ENCODE measurements at places on chromosomes 3 and 15. TPM values are rescaled to one million over a fixed set of nuclear protein-coding genes. Genes with fewer than 3 reads are reported as not detected.

Gene RNU5B-1
- not detected for total RNA-seq

DNA sequence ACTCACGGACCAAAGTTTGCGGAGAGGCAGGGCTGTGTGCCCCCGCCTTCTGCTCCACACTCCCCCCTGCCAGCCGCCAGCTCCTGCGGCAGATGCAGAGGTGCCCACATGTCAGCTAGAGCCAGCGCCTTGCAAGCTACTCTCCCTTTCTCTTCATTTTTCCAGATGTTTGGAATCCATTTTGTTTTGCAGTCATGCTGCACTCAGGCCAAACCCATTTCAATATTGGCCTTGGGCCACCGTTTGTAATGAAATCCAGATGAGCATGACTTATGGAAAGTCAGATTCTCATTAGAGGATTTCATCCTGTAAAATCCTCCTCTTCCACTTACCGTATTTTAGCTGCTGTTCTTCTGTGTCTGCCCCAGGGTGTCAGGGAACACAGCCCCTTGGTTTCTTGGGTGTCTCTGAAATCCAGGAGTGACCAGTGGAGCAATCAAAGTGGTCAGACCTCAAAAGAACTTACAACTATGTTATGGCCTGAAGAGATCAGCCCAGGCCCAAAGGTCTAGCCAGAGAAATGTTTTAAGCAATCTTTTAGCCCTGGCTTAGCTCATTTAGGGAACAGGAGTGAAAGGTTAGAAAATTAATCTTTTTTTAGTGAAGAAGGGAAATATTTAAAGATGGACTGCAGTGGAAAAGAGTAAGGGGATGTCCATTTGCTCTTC lies 65.8 kb downstream of the AAGAB start:
- no peak for DNase-seq
- peaks cover 74% of the 10 kb centered on the region for H3K36me3 ChIP-seq
- H3K27ac ChIP-seq = peak overlapping the region; percentile 58
- no peak overlapping the region for H3K4me3 ChIP-seq
- no peaks in the 10 kb centered on the region for H3K27me3 ChIP-seq
- H3K4me1 ChIP-seq = peaks cover 29% of the 10 kb centered on the region

Gene FMN1
- total RNA-seq = 36.9 TPM

- H3K27ac ChIP-seq = peak overlapping the region; percentile 15
- no peaks in the 10 kb centered on the region for H3K36me3 ChIP-seq
- H3K4me3 ChIP-seq = no peak overlapping the region
Observed at GRCh38 chr3:27590437-27591298, 106.5 kb upstream of the SLC4A7 start.

DNA sequence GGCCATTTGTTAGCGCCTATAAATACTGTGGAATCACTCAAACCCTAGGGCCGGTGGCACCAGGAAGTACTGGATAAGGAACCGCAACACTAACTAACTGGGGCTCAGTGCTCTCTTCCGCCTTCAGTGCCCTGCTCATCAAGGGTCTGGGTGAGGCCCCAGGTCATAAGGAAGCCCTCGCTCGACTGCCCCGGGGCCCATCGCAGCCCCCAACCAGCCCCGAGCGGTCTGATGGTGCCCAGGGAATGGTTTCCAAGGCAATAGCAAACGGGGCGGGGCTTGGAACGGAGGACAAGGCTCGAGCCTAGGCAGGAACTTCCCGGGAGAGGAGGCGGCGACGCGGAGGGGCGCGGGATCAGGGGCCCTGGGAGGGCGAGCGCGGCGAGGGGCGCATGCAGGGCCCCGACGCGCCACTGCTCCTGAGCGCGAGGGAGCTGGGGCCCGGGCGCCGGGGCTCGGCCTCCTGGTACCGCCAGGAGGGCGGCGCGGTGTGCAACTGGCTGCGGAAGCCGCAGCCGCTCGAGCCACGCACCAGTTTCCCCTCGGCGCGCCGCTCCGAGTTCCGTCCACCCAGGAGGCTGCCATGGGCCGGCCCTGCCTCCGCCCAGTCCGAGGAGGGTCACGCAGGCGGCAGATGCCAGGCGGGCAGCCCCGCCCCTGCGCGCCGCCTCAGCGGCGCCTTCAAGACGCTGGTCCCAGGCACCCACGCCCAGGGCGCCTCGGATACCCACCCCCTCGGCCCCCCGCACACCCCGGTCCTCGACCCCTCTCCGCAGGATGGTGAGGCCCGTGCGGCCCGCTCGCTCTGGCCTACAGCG lies at the start of gene TTLL3:
TTLL3 (plus strand) TSS at position 648 of the 818 bp plus-strand sequence. CDS start 400 bp downstream, outside the sequence.
- peak; percentile 88 for DNase-seq
- H3K27ac ChIP-seq = peak within 1 kb of the TSS; percentile 95
- H3K4me3 ChIP-seq = peak within 1 kb of the TSS; percentile 82

- H3K27ac ChIP-seq = peak overlapping the region; percentile 5
- H3K27me3 ChIP-seq = no peaks in the 10 kb centered on the region
- no peaks in the 10 kb centered on the region for H3K36me3 ChIP-seq
- no peak for DNase-seq
- no peak overlapping the region for H3K4me3 ChIP-seq
- H3K4me1 ChIP-seq = no peaks in the 10 kb centered on the region
Observed at GRCh38 chr3:16132190-16132589, 42.3 kb upstream of the GALNT15 start.

- no peaks in the 10 kb centered on the region for H3K36me3 ChIP-seq
- no peaks in the 10 kb centered on the region for H3K4me1 ChIP-seq
- H3K27me3 ChIP-seq = no peaks in the 10 kb centered on the region
- H3K4me3 ChIP-seq = no peak overlapping the region
Observed at GRCh38 chr15:59587085-59587826, 24.3 kb upstream of the GCNT3 start.

- no peak for DNase-seq
- H3K4me1 ChIP-seq = no peaks in the 10 kb centered on the region
Observed at GRCh38 chr3:99031778-99032177, 130.3 kb upstream of the DCBLD2 start.

DNA sequence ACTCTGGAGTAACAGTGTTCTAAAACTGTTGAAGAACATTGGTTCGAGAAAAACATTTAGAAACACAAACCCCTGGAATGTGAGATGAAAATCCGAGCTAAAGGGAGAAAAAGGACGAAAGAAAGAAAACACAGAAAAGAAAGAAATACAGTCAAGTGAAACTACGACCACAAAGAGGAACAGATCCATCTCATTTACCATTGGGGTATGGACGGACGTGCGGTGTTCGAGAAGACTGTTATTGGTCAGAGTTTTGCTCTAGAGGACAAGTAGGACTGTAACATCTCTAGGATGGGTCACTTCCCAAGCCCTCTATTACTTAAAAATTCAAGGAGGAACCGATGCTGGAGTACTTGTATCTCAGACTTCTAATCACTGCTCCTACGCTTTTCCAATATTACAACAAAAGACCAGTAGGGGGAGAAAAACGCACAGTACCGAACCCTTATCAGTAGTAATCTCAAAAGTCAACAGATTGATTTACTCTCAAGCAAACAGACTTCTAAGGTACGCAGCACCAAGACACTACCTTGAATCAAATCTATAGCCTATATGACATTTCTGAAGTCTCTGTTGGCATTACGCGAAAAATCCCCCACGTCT lies 1.1 kb upstream of the PIK3CA start:
- no peaks in the 10 kb centered on the region for H3K36me3 ChIP-seq
- H3K27me3 ChIP-seq = no peaks in the 10 kb centered on the region
- no peak for DNase-seq
- H3K4me3 ChIP-seq = peak overlapping the region; percentile 87
- H3K4me1 ChIP-seq = no peaks in the 10 kb centered on the region
- peak overlapping the region; percentile 99 for H3K27ac ChIP-seq

DNA sequence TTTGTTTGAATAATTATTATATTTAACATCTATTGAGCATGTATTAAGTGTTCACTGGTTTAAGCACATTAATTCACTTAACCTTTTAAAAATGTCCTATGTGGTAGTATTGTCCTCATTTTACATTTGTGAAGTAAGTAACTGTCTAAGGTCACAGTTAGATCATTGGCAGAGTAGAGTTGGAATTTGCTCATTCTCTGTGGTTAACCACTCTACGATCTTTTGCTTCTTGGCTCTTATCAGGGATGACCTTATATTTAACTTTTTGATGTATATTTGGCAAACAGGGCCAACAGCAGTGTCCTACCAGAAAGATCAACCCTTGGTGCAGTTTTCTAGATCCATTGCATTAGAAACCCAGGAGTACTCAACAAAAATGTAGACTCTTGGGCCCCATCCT lies 34.0 kb downstream of the PXK start:
- H3K36me3 ChIP-seq = no peaks in the 10 kb centered on the region
- H3K4me1 ChIP-seq = no peaks in the 10 kb centered on the region
- H3K27ac ChIP-seq = no peak overlapping the region
- H3K27me3 ChIP-seq = no peaks in the 10 kb centered on the region

DNA sequence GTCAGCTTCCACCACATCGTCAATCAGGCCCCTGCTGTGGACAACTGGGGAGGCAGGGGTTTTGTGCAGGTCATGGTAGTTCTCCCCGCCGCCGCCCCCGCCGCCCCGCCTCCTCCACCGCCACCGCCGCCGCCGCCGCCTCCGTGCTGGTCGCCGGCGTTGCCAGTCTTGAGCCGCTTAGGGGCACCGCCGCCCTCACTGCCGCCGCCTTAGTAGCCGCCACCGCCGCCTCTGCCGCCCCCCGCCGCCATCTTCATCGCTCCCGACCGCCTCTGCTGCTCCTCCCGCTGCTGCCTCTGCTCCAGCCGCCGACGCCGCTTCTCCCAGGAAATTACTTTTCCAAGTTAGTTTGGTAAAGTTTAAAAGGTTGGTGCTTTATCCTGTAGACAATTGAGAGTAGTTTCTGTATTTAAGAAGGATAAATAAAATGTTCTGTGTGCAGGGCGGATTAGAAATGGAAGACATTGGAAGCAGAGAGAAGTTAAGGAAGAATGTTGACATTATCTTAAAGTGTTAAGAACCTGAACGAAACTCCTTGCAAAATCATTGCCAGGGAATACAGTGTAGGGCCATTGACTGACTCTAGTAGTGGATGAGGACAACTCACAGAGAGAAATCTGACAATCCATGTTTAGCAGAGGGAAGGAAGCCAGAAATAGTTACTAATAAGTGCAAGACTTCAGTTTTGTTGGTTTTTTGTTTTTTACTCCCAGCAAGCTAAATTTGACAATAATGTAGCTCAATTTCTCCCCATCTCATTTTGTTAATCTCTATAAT lies 53.0 kb upstream of the GOLGA8A start:
- H3K27me3 ChIP-seq = no peaks in the 10 kb centered on the region
- H3K36me3 ChIP-seq = no peaks in the 10 kb centered on the region
- no peak for DNase-seq

Gene MFN1
- 34.3 TPM for total RNA-seq

Gene IGSF10
- 1.2 TPM for total RNA-seq

- H3K4me3 ChIP-seq = no peak overlapping the region
- H3K36me3 ChIP-seq = no peaks in the 10 kb centered on the region
- H3K27me3 ChIP-seq = no peaks in the 10 kb centered on the region
- no peak for DNase-seq
- H3K4me1 ChIP-seq = no peaks in the 10 kb centered on the region
- H3K27ac ChIP-seq = no peak overlapping the region
Observed at GRCh38 chr3:10702961-10703740, 112.9 kb upstream of the SLC6A11 start.

DNA sequence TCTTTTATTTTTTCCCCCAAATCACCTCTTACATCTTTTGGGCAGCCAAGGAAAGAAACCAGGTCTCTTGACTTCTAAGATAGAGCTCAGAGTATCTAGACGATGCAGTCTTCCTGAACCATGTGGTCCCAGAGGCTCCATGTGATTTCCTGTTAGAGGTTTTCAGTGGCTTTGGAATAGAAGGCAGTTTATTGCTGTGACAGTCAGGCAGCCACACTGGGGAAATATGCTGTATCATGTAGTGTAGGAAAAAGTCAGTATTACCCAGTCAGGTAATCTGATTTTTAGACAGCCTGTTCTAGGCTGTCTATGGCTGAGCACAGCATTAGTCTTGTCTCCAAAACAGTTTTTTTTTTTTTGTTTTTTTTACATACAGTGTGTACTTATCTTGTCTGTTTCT lies 294.3 kb downstream of the THSD4 start:
- H3K4me1 ChIP-seq = no peaks in the 10 kb centered on the region
- H3K36me3 ChIP-seq = no peaks in the 10 kb centered on the region
- H3K27me3 ChIP-seq = no peaks in the 10 kb centered on the region
- no peak overlapping the region for H3K4me3 ChIP-seq
- no peak overlapping the region for H3K27ac ChIP-seq

GRCh38 chr3:10470120-10471053 lies 35.0 kb downstream of the ATP2B2 start:
- no peaks in the 10 kb centered on the region for H3K27me3 ChIP-seq
- no peak overlapping the region for H3K27ac ChIP-seq
- DNase-seq = no peak
- H3K4me3 ChIP-seq = no peak overlapping the region
- no peaks in the 10 kb centered on the region for H3K36me3 ChIP-seq

Gene DOCK3
- 0.28 TPM for total RNA-seq

Gene CCDC50
- total RNA-seq = 68.1 TPM

GRCh38 chr3:162170581-162170980 lies 674.0 kb downstream of the OTOL1 start:
- no peaks in the 10 kb centered on the region for H3K27me3 ChIP-seq
- H3K4me3 ChIP-seq = no peak overlapping the region
- no peaks in the 10 kb centered on the region for H3K36me3 ChIP-seq
- no peak overlapping the region for H3K27ac ChIP-seq

Gene PBRM1
- total RNA-seq = 91.6 TPM

DNA sequence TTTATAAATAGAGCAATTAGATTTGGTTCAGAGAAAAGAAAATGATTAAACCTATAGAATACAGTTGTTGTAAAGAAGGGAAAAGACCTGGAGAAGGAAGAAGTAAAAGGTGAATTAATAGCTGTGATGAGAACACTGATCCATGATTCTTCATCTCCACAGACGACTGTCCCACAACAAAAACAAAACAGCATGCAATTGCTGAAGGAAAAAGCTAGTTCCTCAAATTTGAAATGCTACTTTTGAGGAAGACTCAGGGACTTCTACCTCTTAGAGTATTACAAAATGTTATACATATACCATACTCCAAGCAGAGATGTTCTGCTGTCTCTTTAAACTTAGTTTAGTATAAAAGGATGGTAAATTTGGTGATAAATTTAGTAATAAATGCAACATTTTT lies 21.5 kb downstream of the ALCAM start:
- H3K4me3 ChIP-seq = no peak overlapping the region
- no peaks in the 10 kb centered on the region for H3K36me3 ChIP-seq
